Mammary epithelial cell (primary cell): ENCODE measurements at places on chromosomes 5 and 9. TPM values are rescaled to one million over a fixed set of nuclear protein-coding genes. Genes with fewer than 3 reads are reported as not detected.

- DNase-seq: no peak
Measured at GRCh38 chr9:136584934-136585333, 39.1 kb upstream of the NOTCH1 start.

- DNase-seq: no peak
Measured at GRCh38 chr9:124454296-124454695, 4.0 kb downstream of the ADGRD2 start.

GRCh38 chr9:106675780-106676179 is 187.2 kb upstream of the ZNF462 start:
- peak; percentile 5 for DNase-seq

DNA sequence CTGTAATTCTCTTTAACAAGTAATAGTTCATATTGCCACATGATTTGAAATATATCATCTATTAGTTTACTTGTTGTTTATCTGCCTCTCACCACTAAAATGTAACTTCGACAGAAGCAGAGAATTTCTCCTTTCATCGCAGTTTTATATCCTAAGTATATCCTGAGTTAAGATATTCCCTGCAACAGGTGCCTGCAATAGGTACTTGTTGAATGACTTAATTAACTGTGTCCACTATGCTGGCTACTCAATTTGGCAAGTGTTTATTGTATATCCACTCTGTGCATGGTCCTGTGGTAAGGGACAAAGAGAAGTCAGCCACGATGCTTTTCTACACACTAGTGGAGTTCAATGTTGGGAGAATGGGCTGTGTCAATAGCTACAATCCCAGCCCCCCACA is 108.5 kb downstream of the PSAT1 start:
- DNase-seq: no peak

- DNase-seq: no peak
Measured at GRCh38 chr5:139438707-139439012, 665 bp downstream of the DNAJC18 start.

CLINT1 gene
- total RNA-seq: 77.2 and 99.3 TPM in 2 replicates
